Dermis microvascular lymphatic vessel endothelial cell (primary cell): ENCODE measurements at places on chromosomes 6 and 20.

GRCh38 chr6:164243012-164243610, 828.6 kb downstream of the QKI start:
- no peak for DNase-seq

DNA sequence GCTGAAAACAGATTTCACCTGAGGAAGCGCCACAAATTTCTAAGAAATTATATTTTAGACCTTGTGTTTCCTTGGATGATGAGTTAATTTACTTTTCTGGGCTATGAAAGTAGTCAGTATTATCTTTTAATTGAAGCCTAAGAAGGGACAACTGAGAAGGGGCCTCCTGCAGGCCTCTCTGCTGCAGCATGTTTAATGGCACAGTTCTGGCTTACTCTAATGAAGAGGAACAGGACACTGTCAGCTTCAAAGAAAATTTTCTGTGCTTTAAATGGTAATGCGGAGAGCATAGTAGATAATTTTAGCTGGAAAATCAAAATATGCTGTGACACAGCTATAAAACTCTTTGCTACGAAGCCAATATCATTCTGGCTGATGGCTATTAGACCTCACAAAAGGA, 167.4 kb downstream of the HDGFL1 start:
- no peak for DNase-seq

DNA sequence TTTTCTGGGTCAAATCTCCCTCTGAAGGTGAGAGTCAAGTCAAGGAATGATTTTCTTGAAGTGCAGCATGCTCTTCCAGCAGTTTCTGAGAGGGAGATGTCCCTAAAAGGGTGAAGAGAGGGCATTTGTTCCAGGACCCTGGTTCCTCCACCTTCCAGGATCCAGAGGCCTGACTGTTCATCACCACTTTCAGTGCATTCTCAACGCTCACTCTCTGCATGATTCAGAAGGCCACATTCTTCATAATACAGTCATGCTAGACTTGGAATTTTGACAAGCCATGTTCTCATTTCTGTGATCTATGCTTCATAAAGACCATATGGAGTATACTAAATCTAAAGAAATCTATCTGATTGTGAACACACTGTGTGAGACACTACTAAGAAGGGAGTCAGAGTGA, 85.1 kb downstream of the PDE7B start:
- DNase-seq = peak; percentile 23

DNA sequence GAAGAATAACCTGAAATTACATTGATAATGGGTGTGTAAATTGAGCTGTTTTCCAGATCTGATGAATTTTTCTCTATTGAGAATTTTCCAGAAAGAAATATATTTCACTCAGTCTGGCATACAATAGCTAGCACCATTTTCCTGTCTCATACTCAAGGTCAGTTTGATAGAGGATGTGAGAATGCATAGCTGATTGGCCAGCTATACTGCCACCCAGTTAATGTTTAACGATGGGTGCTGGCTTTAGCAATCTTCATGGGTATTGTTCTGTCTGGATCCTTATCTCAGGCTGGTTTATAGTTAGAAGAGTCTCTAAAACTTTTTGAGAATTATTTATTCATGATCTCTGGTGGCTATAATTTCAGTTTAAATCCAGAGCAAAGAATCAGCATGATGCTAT, 147.4 kb downstream of the HDGFL1 start:
- no peak for DNase-seq

DNA sequence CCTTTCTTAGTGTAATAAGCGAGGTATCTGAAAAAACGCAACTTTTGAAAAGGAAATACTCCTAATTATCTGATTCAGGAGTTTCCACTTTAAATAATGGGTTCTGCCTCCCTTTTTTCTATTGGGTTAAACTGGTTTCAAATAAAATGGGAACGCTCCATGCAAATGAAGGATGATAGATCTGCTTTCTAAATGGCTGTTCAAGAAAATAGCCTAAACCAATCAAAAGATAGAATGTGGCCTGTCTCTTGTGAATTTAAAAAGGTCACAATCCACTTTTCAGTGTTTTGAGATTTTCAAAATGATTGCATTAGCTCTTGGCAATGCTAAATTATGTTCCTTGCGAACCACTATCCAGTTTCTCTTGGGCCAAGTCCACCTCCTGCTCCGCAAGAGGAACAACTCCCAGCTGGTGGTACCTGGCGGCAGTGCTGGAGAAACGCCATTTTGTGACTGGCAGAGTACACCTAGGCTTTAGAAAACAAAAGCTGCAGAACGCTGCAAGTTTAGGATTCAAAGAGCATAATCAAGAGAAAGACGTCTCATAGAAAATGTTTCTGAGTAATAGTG, 56.7 kb downstream of the TRIM38 start:
- DNase-seq = no peak

DNA sequence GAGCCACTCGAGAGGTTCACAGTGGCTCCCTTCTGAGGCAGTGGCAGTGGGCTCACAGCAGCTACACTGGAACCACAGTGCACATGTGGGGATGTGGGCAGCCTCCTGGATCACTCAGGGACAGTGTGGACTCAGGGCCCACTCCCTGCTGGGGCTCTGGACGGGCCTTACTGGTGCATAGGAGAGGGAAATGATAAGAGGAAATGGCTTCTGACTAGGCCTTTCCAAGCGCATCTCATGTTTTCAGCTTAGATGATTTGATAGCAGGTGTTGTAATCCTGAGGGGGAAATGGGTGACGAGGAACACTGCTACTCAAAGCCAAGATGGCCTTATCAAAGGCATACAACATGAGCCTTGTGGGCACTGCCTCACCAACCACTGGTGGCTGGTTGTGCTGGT, 44.0 kb downstream of the PANK2 start:
- peak; percentile 18 for DNase-seq

DNA sequence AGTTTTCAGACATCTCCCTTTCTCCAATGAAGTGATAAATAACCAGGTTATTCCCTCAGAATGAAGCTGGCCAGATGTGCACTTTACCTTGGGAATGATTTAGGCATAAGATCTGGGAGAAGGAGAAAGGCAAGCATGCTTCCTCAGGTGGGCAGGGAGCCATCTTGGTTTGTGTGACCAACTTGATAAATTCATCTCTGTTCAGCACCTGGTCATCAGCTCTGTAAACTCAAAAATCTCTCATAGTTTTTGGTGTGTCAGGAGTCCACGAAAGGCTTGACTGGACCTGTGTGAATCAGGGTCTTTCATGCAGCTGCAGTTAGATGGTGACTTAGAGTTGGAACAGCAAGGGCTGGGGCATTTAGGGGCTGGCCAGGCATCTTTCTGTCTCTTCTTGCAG, 24.5 kb downstream of the ENPP1 start:
- no peak for DNase-seq

DNA sequence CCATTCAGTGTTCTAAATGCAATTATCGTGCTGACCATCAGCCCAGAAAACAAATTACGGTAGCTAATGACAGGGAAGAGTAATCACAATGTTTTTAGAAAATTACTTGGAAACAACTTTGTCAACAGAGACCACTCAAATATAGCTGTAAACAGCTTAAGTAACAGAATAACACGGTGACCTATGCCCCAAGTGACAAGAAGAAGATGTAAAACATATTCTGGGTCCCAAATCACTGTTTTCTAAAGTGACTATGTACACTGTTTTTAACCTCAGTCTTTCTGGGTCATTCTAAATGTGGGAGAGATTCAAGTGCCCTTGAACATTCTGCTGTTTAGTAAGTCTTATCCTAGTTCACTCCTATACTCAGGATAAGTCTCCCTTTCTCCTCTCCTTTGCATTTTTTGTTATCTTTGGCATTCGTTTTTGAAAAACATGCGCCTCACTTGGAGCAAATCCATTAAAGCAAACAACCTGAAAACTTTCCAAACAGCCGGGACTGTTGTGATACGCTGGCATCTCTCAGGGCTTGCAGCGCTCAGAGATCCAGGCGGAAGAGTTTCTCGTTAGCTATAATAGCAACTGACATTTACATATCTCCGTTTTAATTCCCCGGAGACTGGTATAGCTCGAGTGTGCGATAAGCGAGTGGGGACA, 114.5 kb upstream of the SOX4 start:
- DNase-seq = peak; percentile 73

GRCh38 chr6:83546636-83547035, 34.3 kb downstream of the PRSS35 start:
- no peak for DNase-seq

- DNase-seq = no peak
Measured at GRCh38 chr6:107413966-107414645, 45.3 kb downstream of the PDSS2 start.

DNA sequence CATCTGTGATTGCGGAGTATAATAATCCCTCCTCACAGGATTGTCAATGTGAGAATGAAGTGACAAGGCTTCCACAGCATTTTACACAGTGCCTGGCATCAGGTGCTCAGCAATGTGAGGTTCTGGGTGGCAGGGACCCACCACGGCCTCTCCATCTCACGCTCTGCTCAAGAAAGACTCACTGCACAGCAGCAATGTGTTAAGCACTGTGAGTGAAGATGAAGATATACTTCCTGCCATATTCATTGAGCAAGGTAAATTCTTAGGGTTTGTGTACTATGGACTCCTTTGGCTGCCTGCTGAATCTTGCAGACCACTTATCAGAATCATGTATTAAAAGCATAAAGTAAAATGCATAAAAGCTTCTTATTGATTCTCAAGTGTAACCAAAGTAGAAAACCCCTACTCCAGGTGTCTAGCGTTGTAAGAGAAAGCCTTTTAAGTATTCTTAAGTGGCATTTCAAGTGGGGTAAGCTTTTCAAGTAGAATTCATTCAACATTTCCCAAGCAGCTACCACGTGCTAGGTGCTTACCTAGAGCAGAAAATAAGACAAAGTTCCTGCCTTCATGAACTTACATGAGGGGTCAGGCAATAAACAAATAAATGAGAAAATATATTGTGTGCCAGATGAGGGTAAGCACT, 17.0 kb upstream of the MEP1A start:
- DNase-seq = no peak

DNA sequence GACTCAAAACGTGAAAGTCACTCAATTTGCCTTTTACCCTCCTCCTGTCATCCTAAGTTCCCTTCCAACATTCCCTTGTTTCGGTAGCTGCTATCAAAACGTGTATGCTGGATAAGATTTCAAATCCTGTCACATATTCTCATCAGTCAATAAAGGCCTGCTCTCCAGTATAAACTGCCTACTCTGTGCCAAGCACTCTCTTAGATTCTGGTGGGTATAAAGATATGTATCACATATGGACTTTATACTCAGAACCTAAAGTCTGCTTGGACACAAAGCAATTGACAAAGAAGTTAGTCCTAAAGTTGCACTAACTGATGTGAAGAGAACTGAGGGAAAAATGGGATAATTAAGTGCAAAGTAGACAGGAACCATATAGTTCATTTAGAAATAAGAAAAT, 476.6 kb upstream of the MARCKS start:
- DNase-seq = no peak

GRCh38 chr6:41716516-41717391, 18.7 kb downstream of the TFEB start:
- no peak for DNase-seq

- DNase-seq = no peak
Measured at GRCh38 chr20:52974179-52974594, 2.0 kb downstream of the TSHZ2 start.

GRCh38 chr20:47243532-47244305, 112.8 kb downstream of the ZMYND8 start:
- DNase-seq = no peak

DNA sequence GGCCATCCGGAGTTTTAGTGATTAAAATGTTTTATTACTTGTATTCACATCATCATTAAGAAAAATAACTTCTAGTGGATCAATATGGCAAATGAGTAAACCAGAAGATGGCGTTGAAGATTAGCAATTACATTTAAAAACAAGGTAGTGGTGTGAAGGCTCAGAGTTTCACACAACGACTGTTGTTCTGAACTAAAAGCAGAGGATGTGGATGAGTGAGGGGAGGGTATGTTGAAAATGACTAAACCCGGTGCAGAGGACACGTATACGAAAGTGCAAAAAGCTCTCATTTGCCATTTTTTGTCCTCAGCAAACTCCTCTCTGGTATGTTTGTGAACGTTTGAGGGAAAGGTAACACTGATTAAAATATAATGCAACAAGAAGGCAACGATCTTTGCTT, 1.9 kb upstream of the IRF4 start:
- DNase-seq = no peak

GRCh38 chr20:23050847-23051627, 1.6 kb upstream of the THBD start:
- peak; percentile 35 for DNase-seq

GRCh38 chr6:169968541-169969270, 217.3 kb downstream of the ERMARD start:
- no peak for DNase-seq

DNA sequence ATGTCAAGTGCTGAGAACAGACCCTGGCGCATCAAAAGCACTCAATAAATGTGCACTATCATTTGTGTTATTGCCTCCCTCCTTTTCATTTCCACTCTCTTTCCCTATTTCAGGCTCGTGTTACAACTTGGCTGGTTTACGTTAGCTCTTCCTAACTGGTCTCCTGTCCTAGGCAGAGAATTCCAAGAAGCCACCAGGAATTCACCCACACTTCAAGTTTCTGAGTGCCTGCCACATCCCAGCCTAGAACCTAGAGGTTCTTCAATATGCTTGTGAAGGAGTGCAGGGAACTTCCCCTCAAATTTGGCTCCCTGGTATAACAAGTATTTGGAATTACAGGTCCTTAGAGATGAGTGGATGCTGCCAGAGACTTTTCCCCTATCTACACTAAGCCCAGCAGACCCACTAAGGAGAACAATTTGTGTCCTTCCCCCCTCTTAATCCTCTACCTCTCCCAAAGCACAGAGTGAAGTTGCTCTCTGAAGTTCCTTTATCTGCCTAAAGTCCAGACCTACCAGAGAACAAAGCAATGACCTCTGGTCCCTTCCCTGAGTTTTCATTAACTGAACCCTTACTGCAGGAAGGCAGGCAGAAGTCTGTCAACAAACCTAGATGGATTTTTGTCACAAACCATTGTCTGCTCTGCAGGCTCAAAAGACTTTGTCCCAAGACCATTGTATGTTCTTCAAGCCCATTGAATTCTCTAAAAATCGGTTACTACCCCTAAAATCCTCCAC, 201.6 kb upstream of the JARID2 start:
- no peak for DNase-seq

DNA sequence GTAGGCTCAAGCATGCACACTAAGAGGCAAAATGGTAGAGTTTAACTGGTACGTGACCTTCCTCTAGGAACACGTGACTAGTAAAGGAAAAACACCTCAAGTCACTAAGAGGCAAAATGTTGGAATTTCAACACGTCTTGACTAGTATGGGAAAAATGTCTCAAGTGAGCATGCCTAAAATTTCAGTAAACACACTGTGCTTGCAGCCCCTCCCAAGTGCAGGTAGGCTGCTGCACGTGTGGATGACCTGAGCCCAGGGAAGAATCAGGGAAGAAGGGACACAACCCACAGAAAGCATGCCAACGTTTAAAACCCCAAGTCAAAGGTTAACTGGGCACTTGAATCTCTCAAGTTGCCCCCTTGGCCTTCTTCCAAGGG, 162.2 kb downstream of the TENT5A start:
- no peak for DNase-seq

DNA sequence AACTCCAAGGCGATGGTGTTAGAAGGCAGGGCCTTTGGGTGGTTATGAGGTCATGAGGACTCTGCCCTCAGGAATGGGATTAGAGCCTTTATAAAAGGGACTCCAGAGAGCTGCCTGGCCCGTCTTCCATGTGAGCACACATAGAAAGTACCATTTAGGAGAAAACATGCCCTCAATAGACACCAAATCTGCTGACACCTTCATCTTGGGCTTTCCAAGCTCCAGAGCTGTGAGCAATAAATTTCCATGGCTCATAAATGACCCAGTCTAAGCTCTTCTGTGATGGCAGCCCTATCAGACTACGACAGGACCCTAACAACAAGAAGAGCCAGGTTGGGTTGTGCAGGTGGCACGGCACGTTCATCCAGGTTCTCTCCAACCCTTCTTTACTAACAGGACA, 189.5 kb downstream of the CDH4 start:
- DNase-seq = no peak

- no peak for DNase-seq
Measured at GRCh38 chr20:24096264-24096663, 107.7 kb upstream of the GGTLC1 start.
